Naive thymus-derived CD8-positive, alpha-beta T cell (primary cell): ENCODE measurements at places on chromosomes 11 and 22. TPM values are rescaled to one million over a fixed set of nuclear protein-coding genes. Genes with fewer than 3 reads are reported as not detected.

DNA sequence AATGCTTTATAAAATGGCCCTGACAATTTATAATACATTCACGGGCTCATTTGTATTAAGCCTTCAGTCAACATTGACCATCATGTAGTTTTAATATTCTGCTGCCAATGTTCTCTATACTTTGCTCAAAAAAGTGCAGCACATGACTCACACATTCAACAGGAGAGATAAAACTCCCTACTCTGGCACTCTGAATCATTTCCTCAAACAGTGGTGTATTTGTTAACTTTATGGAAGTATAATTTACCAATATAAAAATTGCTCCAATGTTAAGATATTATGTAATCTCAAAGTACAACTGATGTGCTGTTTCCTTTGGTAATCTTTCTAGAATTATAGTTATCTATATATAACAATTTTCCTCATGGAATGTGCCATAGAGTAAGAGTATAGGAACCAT, 39.9 kb downstream of the MAML2 start:
- peaks cover 78% of the 10 kb centered on the region for H3K4me1 ChIP-seq
- H3K27me3 ChIP-seq, result no peaks in the 10 kb centered on the region
- H3K4me3 ChIP-seq, result no peak overlapping the region
- peaks cover 16% of the 10 kb centered on the region for H3K36me3 ChIP-seq
- no peak overlapping the region for H3K27ac ChIP-seq

GRCh38 chr11:131838016-131838415, 467.6 kb downstream of the NTM start:
- peaks cover 19% of the 10 kb centered on the region for H3K27me3 ChIP-seq
- H3K4me3 ChIP-seq, result no peak overlapping the region
- no peaks in the 10 kb centered on the region for H3K4me1 ChIP-seq
- DNase-seq, result no peak

DNA sequence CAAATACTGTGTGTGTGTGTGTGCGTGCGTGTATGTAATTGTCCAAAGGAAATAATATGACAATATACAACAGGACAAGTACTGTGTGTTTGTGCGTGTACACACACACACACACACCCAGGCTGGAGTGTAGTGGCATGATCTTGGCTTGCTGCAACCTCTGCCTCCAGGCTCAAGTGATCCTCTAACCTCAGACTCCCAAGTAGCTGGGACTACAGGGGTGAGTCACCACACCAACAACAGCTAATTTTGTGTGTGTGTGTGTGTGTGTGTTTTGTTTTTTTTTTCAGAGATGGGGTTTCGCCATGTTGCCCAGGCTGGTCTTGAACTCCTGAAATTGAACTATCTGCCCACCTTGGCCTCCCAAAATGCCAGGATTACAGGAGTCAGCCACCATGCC, 61.5 kb downstream of the NUP98 start:
- H3K4me1 ChIP-seq, result peaks cover 5% of the 10 kb centered on the region
- no peaks in the 10 kb centered on the region for H3K27me3 ChIP-seq
- no peak for DNase-seq
- H3K36me3 ChIP-seq, result peaks cover 15% of the 10 kb centered on the region
- no peak overlapping the region for H3K4me3 ChIP-seq

DNA sequence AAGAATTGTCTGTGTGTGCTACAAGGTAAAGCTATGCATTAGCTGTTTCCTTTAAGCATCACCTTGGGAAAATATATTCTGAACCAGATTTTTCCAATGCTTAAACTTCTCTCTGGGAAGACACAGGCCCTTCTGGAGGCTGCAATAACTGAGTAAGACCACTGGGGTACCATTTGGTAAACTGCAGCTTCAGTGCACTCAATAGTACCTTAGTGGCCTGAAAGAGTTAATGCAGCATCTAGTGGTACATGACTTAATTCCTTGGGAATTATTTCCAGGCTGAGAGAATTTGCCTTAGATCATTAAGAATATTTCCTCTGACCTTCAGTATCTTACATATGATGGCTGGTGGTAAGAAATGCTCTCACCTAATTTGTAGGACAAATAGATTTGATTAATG, 727.4 kb downstream of the DLG2 start:
- DNase-seq, result no peak
- no peak overlapping the region for H3K4me3 ChIP-seq
- no peaks in the 10 kb centered on the region for H3K27me3 ChIP-seq
- H3K4me1 ChIP-seq, result no peaks in the 10 kb centered on the region
- no peak overlapping the region for H3K27ac ChIP-seq
- no peaks in the 10 kb centered on the region for H3K36me3 ChIP-seq

- H3K27ac ChIP-seq, result no peak overlapping the region
- peaks cover 61% of the 10 kb centered on the region for H3K4me1 ChIP-seq
- no peak for DNase-seq
- H3K4me3 ChIP-seq, result no peak overlapping the region
- H3K27me3 ChIP-seq, result no peaks in the 10 kb centered on the region
Observed at GRCh38 chr11:4019891-4020290, 74.7 kb upstream of the RRM1 start.

- no peak overlapping the region for H3K4me3 ChIP-seq
- no peaks in the 10 kb centered on the region for H3K36me3 ChIP-seq
- no peak for DNase-seq
- H3K27ac ChIP-seq, result no peak overlapping the region
- H3K27me3 ChIP-seq, result peaks cover 10% of the 10 kb centered on the region
- H3K4me1 ChIP-seq, result peaks cover 4% of the 10 kb centered on the region
Observed at GRCh38 chr22:45952151-45952550, 24.8 kb downstream of the WNT7B start.

GRCh38 chr11:36273110-36273509, 16.1 kb downstream of the COMMD9 start:
- H3K27ac ChIP-seq, result no peak overlapping the region
- no peaks in the 10 kb centered on the region for H3K27me3 ChIP-seq
- H3K4me1 ChIP-seq, result no peaks in the 10 kb centered on the region
- H3K36me3 ChIP-seq, result peaks cover 45% of the 10 kb centered on the region
- no peak overlapping the region for H3K4me3 ChIP-seq
- no peak for DNase-seq

- no peak for DNase-seq
- no peaks in the 10 kb centered on the region for H3K4me1 ChIP-seq
- H3K27ac ChIP-seq, result no peak overlapping the region
- no peaks in the 10 kb centered on the region for H3K36me3 ChIP-seq
- H3K27me3 ChIP-seq, result no peaks in the 10 kb centered on the region
Observed at GRCh38 chr11:33942954-33943353, 51.1 kb upstream of the LMO2 start.

GRCh38 chr11:87743007-87743406, 432.2 kb downstream of the RAB38 start:
- no peaks in the 10 kb centered on the region for H3K27me3 ChIP-seq
- no peak for DNase-seq
- H3K36me3 ChIP-seq, result no peaks in the 10 kb centered on the region
- no peak overlapping the region for H3K27ac ChIP-seq

- H3K4me1 ChIP-seq, result peaks cover 4% of the 10 kb centered on the region
- no peak overlapping the region for H3K27ac ChIP-seq
- H3K36me3 ChIP-seq, result no peaks in the 10 kb centered on the region
- peaks cover 5% of the 10 kb centered on the region for H3K27me3 ChIP-seq
Observed at GRCh38 chr11:134578807-134579723, 167.0 kb upstream of the B3GAT1 start.

DNA sequence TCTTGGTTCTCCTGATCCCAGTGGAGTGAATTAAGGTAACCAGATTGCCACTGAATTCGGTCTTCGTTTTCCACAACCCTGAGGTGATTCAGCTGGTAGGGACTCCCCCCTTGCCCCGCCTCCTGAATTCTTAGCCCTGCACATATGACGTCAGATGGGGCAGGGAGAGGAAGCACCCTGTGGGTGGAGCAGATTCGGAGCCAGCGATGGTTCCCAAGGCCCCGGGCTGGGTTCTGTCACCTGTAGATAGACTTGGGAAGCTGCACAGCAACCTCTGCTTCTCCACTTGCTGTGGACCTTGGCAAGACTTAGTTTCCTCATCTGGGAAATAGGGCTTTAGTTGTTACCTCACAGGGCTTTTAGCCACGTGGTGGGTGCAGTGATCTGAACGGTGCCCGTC, 67.8 kb downstream of the CTTN start:
- no peak overlapping the region for H3K4me3 ChIP-seq
- DNase-seq, result no peak
- peaks cover 6% of the 10 kb centered on the region for H3K4me1 ChIP-seq
- H3K27me3 ChIP-seq, result no peaks in the 10 kb centered on the region

DNA sequence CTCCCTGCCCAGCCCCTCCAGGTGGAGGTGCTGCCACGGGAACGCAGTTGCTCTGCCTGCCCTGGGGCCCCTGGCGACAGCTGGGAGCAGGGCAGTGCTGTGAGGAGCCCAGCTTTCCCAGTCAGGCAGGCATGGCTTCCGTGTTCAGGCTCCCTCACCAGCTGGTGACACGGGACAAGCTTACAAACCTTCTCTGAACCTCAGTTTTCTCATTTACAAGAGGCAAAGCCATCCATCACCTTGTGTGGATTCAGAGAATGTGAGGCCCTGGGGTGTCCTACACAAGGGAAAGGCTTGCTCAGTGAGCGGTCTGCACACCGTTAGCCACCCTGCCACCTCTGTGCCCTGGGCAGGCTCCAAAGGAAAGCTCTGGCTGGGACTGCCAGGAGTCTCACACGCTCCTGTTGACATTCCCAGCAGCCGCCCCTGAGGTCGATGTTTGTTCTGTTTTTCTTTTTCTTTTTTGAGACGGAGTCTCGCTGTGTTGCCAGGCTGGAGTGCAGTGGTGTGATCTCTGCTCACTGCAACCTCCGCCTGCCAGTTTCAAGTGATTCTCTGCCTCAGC, 23.5 kb downstream of the SUN2 start:
- DNase-seq, result no peak
- peaks cover 24% of the 10 kb centered on the region for H3K4me1 ChIP-seq
- peak overlapping the region; percentile 90 for H3K27ac ChIP-seq
- peaks cover 77% of the 10 kb centered on the region for H3K36me3 ChIP-seq
- H3K27me3 ChIP-seq, result no peaks in the 10 kb centered on the region

- no peak for DNase-seq
- no peaks in the 10 kb centered on the region for H3K27me3 ChIP-seq
- peak overlapping the region; percentile 99 for H3K27ac ChIP-seq
- peak overlapping the region; percentile 97 for H3K4me3 ChIP-seq
- peaks cover 41% of the 10 kb centered on the region for H3K36me3 ChIP-seq
Observed at GRCh38 chr22:36528341-36528740, 625 bp downstream of the EIF3D start.

GRCh38 chr11:131441051-131441810, 70.8 kb downstream of the NTM start:
- no peaks in the 10 kb centered on the region for H3K36me3 ChIP-seq
- no peak for DNase-seq
- peaks cover 12% of the 10 kb centered on the region for H3K27me3 ChIP-seq
- H3K4me1 ChIP-seq, result no peaks in the 10 kb centered on the region
- no peak overlapping the region for H3K27ac ChIP-seq
- H3K4me3 ChIP-seq, result no peak overlapping the region

- no peaks in the 10 kb centered on the region for H3K27me3 ChIP-seq
- H3K4me1 ChIP-seq, result peaks cover 60% of the 10 kb centered on the region
- no peak for DNase-seq
- H3K27ac ChIP-seq, result peak overlapping the region; percentile 77
- peaks cover 47% of the 10 kb centered on the region for H3K36me3 ChIP-seq
Observed at GRCh38 chr11:34448223-34448994, 9.7 kb downstream of the CAT start.

- H3K27me3 ChIP-seq, result no peaks in the 10 kb centered on the region
- H3K4me1 ChIP-seq, result no peaks in the 10 kb centered on the region
- H3K4me3 ChIP-seq, result no peak overlapping the region
- no peak overlapping the region for H3K27ac ChIP-seq
- H3K36me3 ChIP-seq, result no peaks in the 10 kb centered on the region
- DNase-seq, result no peak
Observed at GRCh38 chr11:8106679-8107078, 25.7 kb downstream of the TUB start.

DNA sequence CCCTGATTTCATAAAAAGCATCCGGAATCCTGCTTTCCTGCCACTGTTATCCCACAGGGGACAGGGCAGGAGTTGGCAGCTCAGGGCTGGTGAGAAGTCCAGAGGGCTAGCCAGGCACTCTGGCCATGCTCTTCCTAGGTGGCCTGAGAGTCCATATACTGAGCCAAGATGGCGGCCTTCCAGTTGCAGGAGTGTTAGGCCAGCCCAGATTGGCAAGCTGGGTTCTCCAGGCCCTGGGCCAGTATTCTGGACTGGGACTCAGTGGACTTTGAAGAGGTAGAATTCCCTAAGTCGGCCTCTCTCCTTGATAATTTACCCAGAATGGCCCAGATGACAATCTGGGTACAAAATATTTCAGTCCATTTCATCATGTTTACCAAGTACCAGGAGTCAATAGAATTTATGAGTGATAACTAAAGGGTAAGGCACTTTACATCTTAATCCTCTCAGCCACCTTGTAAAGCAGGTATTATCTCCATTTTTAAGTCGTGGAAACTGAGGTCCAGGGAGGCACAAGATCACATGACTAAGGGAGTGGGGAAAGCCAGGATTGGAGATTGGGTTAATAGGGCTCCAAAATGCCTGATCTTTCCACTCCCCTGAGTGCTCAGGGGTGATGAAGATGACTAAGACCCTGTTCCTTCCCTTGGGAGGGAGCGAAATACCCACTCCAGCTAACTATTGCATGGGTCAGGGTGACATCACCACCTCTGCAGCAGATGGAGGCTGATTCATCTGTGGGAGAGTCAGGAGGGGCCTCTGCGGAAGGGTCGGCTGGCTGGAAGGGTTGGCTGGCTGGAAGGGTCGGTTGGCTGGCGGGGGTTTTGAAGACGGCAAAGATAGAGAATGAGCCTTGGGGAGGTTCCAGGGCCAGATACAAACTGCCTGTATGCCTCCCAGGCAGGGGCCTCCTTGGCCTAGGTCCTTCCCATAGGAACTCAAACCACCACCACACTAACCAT, 1.2 kb upstream of the MICALL1 start:
- peak overlapping the region; percentile 86 for H3K4me3 ChIP-seq
- no peak for DNase-seq
- no peaks in the 10 kb centered on the region for H3K36me3 ChIP-seq
- peaks cover 36% of the 10 kb centered on the region for H3K4me1 ChIP-seq

GRCh38 chr11:79396674-79397073, 44.2 kb downstream of the TENM4 start:
- no peak for DNase-seq
- no peaks in the 10 kb centered on the region for H3K36me3 ChIP-seq
- H3K4me1 ChIP-seq, result no peaks in the 10 kb centered on the region

DNA sequence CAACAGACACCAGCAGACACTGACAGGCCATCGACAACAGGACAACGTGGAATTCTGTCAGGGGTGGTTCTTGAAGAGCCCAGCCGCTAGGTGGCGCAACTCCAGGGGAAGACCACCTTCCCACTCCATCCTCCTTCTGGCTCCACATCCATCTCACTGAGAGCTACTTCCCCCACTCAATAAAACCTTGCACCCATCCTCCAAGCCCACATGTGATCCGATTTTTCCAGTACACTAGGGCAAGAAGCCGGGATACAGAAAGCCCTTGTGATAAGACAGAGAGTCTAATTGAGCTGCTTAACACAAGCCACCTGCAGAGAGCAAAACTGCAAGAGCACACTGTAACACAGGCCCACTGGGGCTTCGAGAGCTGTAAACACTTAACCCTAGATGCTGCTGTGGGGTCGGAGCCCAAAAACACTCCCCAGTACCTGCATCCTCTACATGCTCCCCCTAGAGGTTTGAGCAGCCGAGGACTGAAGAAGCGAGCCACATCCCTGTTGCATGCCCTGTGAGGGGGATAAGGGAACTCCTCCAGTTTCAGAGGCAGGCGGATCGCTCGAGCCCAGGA, 11.5 kb upstream of the RAB39A start:
- peak; percentile 26 for DNase-seq
- no peak overlapping the region for H3K27ac ChIP-seq
- peaks cover 16% of the 10 kb centered on the region for H3K27me3 ChIP-seq
- no peak overlapping the region for H3K4me3 ChIP-seq
- H3K36me3 ChIP-seq, result no peaks in the 10 kb centered on the region

- H3K27ac ChIP-seq, result no peak overlapping the region
- no peak overlapping the region for H3K4me3 ChIP-seq
- peaks cover 3% of the 10 kb centered on the region for H3K36me3 ChIP-seq
Observed at GRCh38 chr11:80338231-80338630, 897.4 kb upstream of the TENM4 start.

MIAT gene
- total RNA-seq, result 362 TPM

IGF2 gene
- total RNA-seq, result not detected

DDI1 gene
- not detected for total RNA-seq
